ENCODE measurements at places on chromosomes 2 and 18.

GRCh38 chr2:232349946-232350635, 28.5 kb upstream of the ALPP start:
- DNase-seq, result no peak

DNA sequence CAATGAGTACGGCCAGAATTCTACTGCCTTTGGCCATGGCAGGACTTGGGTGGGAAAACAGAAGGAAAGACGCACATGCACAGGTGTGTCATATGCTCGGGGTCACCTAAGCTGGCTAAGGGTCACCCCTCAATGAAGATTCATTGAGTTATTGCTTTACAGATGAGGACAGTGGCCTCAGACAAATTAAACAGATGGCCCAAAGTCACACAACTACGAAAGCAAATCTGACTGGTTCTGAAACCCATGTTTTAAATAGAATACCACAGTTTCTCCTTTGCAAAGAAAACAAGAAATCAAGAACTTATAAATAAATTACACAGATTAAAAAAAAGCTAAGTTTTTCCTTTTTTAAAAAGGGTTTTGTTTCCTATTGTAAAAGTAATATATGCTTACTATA, 70.5 kb downstream of the ID2 start:
- no peak for DNase-seq

- no peak for DNase-seq
These were observed 9.8 kb downstream of the TBR1 start for GRCh38 chr2:161425728-161426454.

DNA sequence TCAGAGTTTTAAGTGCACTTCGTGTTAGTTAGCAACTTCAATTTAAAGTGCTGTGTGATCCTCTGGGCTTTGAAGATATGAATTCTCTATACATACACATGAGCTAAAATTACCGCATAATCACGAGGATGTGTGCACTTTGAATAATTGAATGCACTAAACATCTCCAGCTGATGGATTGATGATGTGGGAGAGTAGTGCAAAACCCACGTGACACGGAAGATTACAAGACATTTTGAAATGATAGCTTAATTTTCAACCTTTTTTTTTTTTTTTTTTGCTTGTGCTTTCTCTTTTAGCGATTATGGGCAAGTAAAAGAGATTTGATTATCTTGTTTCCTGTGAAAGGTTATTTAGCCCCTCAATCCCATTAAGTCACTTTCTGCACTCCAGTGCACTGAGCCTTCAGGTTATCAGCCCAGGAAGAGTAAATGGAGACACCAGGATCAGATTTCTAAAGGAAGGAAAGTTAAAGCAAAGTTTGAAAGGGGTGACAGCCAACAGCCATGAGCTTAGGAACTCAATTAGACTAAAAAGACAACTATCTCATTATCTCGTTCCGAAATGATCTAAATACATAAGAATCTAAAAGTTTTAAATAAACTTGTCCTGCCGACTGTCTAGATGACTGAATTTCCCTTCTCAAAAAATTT, 81.6 kb downstream of the CDK15 start:
- DNase-seq, result no peak
